ENCODE measurements at places on chromosomes 4 and X.

- DNase-seq: no peak
Observed at GRCh38 chr4:3320361-3321023, 27.7 kb downstream of the RGS12 start.

DNA sequence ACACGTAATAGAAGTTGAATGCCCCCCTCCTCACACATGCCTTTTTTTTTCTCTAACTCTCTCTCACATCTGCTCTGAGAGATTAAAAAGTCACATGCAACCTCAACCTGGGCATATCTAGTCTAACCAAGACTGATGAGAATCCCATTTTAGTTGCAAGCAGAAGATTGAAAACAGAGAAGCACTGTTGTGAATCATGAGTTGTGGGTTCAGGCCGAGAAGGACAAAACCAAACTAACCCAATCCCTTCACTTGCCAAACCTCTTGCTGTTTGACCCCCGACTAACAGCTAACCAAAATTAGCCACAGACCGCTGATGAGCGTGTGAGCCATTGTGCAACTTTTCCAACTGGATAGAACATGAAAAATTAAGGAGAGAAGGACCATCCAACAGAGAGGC lies 31.8 kb downstream of the CXCL1 start:
- no peak for DNase-seq

DNA sequence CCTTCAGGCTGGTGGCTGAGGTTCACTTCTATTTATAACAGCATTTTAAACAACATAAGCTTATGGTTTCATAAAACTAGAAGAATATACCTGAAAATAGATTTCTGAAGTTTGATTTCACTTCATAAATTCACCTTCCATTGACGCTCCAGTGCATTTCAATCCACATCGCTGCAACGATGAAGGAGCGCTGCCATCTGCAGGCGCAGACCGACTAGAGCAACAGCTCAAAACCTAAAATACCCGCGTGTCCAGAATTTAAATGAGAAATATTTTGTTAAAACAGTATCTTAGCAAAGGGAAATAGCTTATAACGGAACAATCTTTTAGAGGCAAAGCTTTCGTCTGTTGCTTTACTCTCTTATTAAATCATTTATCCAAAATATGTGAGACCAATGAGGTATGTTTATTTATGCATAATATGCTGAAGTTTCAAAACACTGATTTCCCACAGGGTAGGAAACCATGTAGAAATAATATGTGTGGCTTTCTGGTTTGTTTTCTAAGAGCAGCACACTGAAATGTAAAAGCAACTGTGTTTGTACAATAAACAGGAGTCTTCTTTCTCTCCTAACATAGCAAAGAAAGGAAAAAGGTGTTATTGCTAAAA lies 816.4 kb upstream of the FRG1 start:
- DNase-seq: no peak

DNA sequence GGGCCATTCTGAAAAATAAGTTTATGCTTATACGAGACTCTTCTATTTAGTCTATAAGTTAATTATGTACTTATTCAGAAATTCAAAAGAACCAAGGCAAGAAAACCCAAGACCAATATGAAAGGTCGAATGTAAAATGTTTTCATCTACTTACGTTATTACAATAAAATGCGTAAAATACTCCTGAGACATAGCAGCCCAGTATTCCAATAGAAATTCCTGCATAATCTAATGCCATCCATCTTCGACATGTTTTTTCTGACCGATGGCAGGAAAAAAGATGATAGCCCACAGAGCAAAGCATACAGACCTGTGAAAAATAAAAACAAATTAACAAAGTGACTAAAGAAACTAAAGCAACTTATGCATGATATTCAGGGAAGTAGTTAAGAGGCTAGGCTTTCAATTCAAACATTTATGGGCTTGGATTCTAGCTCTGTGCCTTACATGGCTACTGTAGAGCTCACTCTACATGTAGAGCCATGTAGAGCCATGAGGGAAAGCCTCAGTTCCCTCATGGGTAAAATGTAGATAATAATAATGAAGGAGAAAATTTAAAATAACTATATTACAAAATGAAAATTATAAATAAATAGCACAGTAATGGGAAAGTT lies 9.1 kb downstream of the PAQR3 start:
- no peak for DNase-seq

DNA sequence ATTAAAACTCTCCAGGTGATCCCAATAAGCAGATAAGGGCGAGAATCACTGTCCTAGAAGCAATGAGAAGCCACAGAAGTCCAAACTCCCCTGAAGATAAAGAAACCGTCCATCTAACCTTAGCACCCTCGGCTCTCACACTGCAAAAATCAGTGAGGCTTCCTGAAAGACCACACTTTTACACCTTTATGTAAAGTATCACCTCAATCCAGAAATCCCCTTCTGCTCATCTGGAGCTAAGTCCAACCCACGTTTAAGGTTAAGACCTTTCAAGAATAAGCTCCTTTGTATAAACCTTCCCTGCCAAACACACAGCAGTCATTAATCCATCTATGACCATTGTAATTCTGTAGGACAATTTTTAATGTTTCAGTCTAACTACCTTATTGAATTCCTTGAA lies 41.7 kb downstream of the LIN54 start:
- DNase-seq: peak; percentile 10

DNA sequence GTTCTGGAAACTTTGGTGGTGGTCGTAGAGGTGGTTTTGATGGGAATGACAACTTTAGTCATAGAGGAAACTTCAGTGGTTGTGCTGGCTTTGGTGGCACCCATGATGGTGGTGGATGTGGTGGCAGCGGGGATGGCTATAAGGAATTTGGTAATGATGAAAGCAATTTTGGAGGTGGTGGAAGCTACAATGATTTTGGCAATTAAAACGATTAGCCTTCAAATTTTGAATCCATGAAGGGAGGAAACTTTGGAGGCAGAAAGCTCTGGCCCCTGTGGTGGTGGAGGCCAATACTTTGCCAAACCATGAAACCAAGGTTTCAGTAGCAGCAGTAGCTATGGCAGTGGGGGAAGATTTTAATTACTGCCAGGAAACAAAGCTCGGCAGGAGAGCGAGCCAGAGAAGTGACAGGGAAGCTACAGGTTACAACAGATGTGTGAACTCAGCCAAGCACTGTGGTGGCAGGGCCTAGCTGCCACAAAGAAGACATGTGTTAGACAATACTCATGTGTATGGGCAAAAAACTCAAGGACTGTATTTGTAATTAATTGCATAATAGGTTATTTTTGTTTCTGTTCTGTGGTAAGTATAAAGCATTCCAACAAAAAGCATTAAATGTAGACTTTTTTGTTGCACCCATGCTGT lies 23.2 kb upstream of the SOD3 start:
- DNase-seq: no peak

DNA sequence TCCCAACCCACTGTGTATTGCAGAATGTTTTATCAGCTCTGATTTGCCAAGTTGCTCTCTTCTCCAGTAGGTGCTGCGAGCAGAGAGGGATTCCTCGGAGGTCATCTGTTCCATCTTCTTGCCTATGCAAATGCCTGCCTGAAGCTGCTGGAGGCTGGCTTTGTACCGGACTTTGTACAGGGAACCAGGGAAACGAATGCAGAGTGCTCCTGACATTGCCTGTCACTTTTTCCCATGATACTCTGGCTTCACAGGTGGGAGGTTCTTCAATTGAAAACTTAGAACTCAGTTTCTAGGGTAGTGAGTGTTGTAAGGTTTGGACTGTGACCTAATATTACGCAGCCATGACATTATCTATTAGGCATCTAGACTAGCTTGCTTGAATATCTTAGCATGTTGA lies 24.9 kb downstream of the AR start:
- DNase-seq: no peak

GRCh38 chr4:113979148-113979904 lies at the start of gene ARSJ:
TSS of gene ARSJ (minus strand) at chr4:113979647. CDS start at chr4:113978834, 813 bp downstream.
- DNase-seq: no peak

GRCh38 chr4:123893011-123893981 lies 496.7 kb downstream of the SPRY1 start:
- no peak for DNase-seq

DNA sequence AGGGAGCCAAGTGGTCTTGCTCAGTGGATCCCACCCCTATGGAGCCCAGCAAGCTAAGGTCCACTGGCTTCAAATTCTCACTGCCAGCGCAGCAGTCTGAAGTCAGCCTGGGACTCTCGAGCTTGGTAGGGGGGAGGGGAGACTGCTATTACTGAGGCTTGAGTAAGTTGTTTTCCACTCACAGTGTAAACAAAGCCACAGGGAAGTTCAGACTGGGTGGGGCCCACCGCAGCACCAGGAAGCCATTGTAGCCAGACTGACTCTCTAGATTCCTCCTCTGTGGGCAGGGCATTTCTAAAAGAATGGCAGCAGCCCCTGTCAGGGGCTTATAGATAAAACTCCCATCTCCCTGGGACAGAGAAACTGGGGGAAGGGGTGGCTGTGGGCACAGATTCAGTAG lies 721.0 kb upstream of the NDST4 start:
- DNase-seq: no peak

DNA sequence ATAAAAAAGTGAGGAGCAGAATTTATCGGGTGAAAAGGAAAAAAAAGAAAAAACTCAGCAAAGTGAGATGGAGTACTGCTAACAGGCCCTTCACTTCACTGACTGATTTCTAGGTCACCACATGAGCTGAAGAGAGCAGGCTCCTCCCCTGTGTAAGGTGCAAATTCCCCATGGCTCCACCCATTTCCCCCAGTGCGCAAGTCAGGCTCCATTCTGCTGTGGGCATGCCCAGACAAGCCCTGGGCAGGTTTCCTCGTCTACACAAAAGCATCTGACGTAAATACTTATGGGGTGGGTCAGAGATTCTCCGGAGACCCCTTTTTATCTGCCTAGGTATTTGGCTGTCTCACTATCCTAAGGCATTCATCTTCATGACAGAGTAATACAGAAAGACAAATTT lies 157.9 kb downstream of the MAGEB5 start:
- DNase-seq: no peak

GRCh38 chr4:154137320-154137905 lies 348.5 kb upstream of the SFRP2 start:
- no peak for DNase-seq

DNA sequence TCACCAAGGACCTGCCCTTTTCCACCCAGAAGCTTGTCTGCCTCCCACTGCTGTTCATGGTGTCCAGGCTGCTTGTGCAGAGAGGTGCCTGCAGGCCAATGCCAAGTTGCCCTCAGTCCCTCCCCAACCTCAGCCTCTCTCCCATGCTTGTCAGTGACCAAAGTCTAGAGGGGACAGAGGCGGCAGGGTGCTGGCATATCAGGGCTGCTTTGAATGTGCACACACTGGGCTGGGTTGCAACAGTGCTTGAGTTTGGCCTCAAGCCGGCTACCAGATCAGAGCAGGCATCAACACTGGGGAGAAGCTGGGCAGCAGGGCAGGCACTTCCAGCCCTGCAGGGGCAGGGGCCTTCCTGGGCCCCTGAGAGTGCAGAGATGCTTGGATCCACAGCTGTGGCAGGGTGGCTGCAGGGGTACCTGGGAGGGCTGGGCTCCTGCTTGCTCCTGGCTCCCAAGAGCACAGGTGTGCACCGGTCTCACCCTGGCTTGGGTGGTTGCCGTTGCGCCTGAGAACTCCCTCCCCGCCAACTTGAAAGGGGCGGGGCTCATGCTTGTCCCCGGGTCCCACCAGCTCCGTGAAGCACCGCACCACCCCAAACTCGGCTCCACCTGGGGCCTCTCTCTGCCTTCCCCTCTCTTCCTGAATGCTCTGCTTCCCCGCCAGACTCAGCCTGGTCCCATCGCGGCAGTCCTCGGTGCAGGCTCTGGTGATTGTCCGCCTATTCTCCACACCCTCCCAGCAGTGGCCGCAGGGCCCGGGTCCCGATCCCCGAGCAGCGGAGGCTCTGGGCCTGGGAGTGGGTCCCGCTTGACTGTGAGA lies 1681.9 kb upstream of the ADGRL3 start:
- DNase-seq: no peak

DNA sequence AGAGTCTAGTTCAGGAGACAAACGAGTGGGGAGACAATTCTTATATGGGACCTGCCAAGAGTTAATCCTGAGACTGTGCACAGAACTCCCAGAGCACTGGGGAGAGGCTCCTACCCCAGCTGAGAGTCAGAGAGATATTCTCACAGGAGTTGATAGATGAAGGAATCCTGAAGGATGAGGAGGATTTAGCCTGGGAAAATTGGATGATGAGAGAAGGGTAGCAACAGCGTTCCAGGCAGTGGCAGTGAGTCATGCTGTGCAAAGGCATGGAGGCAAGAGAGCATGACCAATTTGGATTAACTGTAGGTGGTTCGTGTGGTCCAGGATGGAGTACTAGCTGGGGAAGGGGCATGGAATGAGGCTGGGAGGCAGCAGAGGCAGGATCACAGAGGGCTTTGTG lies 318.6 kb downstream of the LDB2 start:
- DNase-seq: no peak

DNA sequence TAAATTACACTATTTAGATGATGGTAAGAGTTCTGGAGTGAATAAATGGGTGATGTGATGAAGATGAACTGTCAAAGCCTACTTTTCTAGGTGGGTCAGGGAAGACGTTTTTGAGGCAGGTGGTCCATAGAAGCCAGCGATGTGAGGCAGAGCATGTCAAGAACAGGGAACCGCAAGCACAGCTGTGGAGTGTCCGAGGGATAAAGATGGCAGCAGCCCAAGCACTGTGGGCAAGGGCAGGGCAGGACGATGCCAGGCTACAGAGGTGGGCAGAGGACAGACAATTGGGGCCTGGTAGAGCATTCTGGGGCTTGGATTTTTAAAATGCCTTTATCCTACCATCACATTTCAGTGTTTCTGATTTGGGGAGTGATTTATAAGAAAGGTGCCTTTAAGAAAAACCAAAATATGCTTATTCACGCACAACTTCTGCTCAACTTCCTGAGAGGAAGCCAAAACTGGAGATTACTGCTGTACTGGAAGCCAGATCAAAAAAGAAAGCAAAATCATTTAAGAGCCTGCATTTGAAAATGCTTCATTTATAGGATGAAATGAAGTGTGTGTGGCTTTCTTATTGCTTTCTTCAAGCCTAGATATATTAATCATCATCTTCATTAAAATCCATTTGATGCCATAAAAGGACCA lies 119.0 kb upstream of the WDR17 start:
- DNase-seq: no peak

DNA sequence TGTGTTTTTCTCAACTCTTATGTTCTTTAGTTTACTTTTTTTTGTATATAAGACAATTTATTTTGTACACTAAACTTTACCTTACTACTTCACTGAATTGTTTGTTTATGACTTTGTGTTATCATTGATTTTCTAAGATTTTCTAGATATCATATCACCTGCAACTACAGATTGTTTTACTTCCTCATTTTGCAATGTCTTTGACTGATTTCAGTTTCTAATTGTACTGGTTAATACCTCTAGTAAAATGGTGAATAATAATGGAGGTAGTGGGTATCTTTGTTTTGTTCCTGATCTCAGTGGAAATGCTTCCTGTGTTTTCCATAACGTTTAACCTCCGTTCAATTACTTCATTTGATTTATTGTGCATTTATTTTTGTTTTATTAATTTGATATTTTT lies 490.2 kb downstream of the TLL1 start:
- DNase-seq: no peak

DNA sequence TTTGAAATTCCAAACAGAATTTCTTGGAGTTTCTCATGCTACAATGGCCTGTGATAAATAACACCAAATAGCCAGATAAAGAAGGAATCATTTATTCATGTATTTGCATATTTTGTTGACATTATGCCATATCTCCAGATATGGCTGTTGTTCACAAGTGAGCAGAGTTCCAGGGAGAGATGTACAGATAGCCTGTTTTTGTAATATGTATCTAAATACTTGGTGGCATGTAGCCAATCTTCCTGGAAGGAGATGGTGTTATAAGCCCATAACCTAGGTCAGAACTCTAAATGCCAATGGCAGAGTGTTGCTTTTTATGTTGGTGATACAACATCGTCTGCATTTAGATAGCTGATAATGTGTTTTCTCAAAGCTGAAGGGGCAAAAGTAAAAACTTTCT lies 292.2 kb downstream of the FBXO8 start:
- DNase-seq: no peak

Data from GM20000 (cell line).